Astrocyte of the cerebellum (primary cell): ENCODE measurements at places on chromosomes 7 and 10.

DNA sequence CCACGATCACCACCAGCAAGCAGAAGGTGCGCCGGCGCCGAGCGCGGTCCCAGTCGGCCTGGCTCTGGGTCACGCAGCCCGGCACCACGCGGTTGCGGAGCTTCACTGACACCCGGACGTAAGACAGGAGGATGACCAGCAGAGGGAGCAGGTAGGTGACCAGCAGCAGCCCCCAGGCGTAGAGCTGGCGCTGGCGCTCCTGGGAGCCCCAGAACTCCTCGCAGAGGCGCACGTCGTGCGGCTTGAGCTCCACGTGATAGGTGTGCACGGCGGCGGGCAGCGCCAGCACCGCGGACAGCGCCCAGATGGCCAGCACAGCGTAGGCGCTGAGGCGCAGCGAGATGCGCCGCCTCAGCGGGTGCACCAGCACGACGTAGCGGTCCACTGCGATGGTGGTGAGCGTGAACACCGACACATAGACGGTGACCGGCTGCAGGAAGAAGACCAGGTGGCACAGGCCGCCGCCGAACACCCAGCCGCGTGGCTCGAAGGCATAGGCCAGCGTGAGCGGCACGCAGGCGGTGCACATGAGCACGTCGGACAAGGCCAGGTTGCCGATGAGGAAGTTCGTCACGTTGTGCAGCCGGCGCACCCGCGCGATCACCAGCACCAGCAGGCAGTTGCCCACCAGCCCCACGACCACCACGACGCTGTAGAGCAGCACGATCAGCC lies 920 bp downstream of the PRLHR start:
- DNase-seq = peak; percentile 31

GRCh38 chr10:110923856-110924493 lies 4.6 kb downstream of the SHOC2 start:
- no peak for DNase-seq

GRCh38 chr7:34875481-34875880 lies 161.8 kb downstream of the DPY19L1 start:
- no peak for DNase-seq

- DNase-seq = no peak
Observed at GRCh38 chr7:140455743-140456142, 23.6 kb downstream of the MKRN1 start.

DNA sequence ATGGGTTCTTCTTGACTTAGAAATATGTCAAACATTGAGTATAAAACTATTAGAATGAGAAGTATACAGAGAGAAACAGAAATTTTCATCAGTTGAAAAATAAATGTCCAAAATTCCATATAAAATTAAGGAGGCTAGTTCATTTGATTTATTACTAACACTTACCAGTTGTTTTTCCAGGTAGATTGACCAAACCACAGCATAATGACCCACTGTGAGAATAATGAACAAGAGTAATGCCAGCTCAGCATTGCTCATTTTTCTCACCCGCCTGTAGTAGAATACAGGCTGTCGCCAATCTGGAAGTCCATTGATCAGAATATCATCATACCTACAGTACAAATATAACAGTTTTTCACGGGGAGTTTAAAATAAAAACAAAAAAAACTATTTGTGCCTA lies 82.9 kb downstream of the DNAJC1 start:
- DNase-seq = no peak

- no peak for DNase-seq
Observed at GRCh38 chr7:134191876-134192275, 64.7 kb downstream of the LRGUK start.

DNA sequence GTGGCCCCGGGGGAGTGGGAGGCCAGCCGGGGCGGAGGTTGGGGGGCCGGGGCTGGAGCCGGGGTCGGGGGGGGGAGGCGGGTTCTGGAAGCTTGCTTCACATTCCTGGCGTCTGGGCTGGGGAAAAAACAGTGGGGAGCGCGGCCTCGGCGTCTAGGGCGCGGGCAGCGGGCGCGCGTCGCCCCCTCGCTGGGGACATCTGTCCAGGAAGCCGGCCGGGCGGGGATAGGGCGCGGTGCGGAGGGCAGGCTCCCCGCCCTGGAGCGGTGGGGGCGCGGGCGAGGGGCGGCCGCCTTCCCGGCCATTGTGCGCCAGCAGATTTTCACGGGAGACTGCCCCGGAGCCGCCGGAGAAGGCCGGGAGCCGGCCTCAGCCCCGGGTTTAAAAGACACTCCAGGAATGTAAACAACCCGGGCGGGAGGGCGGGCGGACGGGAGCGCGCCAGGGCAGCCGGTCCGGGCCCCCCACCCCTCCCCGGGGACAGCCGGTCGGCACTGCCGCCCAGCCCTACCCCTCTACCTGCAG lies 1.4 kb downstream of the ZMIZ1 start:
- DNase-seq = no peak

- DNase-seq = no peak
Observed at GRCh38 chr7:474605-475424, 44.8 kb downstream of the PDGFA start.

DNA sequence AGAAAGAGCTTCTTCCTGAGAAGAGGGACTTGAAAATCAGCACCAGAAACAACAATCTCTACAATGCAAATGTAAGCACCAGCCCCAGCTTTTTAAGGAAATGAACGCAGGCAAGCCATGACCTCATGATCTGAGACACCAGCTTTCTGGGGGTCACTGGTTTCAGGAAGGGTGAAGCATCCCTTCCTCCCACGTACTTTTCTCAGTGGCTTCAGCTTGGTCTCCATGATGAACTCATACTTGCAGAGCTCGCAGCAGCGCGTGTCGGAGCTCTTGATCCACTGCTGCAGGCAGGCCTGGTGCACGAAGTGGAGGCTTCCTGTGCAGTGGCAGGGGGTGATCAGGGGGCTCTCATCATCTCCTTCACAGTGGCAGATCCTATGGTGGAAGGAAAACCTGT lies 87.0 kb downstream of the ALOX5 start:
- DNase-seq = no peak

DNA sequence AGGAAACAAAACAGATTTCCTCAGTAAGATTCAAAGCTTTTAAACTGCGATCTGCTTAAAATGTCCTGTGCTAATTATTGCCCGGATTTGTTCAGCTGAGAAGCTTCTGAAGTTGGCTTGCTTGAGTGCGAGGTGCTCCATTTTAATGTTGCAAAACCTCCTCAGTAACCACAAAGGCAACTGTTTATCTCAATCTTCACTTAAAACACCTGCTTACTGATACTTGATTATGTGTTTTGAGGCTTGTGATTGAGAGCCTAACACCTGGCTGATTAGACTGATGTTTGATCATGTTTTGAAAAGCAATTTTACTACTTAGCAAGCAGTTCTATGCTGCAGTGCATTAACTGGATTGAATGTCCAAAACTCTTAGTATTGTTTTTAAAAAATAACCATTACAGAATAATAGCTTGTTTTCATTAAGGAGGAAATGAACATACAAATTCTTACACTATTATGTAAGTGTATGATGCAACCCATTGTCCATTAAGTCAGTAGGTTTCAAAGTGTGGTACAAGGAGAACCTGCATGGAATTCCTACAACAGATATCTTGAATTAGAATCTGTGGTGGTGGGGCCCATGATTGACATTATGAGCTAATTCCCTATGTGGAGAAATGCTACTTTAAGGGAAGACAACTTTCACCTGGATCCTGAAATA lies 96.9 kb upstream of the FAM180A start:
- no peak for DNase-seq

- no peak for DNase-seq
Observed at GRCh38 chr7:36040679-36041078, 112.4 kb upstream of the EEPD1 start.

DNA sequence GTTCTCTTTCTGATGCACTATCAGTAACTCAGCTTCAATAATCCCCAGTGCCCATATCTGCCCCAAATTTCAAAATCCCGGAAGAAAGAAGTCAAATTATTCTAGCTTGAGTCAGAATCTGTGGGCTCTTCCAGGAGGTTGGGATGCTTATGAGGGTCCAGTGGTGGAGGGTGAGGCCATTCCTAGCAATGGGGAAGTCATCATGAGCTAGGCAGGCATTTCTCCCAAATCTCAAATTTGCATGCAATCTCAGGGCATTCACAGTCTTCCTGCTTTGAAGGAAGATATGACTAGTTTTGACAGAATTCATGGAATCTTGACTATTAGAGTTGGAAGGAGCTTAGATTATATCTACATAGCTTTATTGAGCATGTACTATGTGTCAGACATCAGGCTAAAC lies 164.3 kb upstream of the AGK start:
- no peak for DNase-seq

GRCh38 chr10:25076506-25077177 lies 60.2 kb downstream of the THNSL1 start:
- DNase-seq = no peak

GRCh38 chr7:47885309-47885986 lies 62.8 kb downstream of the PKD1L1 start:
- no peak for DNase-seq

DNA sequence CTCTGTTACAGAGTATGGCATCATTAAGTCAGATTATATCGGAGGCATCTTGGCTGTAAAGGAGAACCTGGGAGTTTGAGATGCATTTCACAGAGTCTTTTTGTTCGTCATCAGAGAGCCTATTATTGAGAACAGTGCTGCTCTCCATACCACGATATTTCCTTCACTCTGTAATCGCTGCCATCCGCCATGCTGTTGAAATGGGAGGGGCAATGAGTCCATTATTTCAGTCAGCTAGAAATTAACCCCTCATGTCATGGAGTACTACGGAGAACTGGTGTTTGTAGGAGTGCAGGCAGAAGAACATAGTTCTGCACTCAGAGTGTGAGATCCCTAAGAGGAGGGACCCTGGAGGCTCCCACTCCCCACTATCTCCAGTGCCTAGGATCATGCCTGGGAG lies 59.2 kb downstream of the SLC16A12 start:
- DNase-seq = no peak

DNA sequence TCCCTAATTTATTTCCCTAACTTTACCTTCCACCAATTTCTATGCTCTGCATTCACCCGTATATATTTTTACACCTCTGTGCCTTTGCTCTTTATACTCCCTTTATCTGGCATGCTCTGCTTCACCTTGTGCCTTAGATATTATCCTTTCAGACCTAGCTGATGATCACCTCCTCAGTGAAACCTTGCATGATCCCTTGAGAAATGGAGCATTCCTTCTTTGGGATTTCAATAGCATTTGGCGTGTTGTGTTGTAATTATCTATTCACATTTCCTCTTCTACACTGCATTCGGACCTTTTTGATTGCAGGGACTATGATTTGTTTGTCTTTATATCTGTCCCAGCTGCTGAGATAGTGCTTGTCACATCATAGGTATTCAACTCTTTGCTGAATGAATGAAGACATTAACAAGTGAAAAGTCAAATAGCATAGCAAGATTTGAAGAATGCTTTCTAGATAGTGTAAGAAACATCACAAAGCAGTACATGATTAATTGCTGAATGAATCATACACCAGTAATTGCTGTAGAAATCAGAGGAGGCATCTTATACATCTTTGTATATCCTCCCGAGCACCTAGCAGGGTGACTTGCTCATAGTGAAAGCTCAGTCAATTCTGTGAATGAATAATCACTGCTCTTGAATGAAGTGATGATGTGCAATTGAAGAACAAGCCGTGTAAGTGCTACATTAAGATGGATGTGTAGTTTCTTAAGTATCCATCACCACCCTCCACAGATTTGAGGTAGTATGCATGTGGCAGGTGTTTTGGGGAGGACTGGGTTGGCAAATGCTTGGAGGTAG lies 2.0 kb upstream of the TM9SF3 start:
- no peak for DNase-seq

- DNase-seq = no peak
Observed at GRCh38 chr7:78052112-78052511, 253.5 kb downstream of the PHTF2 start.

- peak; percentile 94 for DNase-seq
Observed at GRCh38 chr10:78552261-78552811, 516.4 kb upstream of the ZMIZ1 start.

GRCh38 chr10:74282848-74283210 lies 131.8 kb downstream of the ADK start:
- no peak for DNase-seq

DNA sequence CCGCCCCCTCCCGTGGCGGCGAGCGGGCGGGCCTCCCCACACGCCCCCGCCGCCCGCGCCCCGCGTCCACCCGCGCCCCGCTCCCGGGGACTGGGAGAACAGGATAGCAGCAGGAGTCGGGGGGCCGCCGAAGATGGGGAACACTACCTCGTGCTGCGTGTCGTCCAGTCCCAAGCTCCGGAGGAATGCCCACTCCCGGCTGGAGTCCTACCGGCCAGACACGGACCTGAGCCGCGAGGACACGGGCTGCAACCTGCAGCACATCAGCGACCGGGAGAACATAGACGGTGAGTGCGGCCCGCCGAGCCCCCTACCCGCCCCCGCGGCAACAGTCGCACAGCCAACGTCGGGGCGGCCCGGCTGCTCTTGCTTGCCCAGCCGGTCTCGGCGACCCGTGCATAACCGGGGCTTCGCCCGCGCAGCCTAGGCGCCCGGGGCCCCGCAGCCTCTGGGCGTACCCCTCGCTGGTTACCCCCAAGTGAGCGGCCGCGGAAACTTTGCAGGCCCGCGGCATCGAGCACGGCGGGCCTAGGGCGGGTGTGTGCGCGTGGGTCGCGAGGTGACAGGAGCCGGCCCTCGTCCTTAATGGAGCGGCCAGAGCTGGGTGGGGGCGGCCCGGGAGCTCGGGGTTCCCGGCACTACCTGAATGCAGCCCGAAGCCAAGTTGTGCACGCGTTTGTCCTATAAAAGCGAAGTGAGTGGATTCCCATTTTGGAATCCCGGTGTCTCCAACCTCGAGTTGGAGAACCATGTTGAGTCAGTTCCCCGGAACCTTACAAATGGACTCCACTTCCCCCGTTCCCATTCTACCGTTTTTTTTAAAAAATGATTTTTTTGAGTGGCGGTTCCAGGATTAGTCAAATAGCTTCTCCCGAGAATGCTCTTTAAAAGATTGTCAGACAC lies 863 bp downstream of the CCNY start:
- no peak for DNase-seq

GRCh38 chr7:120160166-120160565 lies 112.8 kb upstream of the KCND2 start:
- DNase-seq = no peak

DNA sequence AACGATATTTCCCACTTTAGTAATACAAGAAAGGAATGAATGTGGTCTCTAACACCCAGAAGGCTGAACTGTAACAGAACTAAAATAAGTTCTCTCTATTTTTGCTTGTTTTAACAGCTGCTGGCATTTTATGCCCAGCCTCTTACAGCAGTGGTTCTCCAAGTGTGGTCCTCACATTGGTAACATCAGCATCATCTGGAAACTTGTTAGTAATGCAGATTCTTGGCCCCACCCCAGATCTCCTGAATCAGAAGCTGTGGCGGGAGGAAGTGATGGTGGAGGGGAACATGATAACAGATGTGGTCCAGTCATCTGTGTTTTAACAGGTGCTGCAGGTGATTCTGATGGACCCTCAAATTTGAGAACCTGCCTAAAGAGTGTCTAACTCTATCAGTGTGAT lies 170.1 kb downstream of the TMEM26 start:
- DNase-seq = no peak

- no peak for DNase-seq
Observed at GRCh38 chr10:107025676-107026075, 138.8 kb downstream of the SORCS1 start.

GRCh38 chr7:1925973-1926907 lies 256.2 kb downstream of the ELFN1 start:
- DNase-seq = no peak
